ENCODE measurements at places on chromosomes 4 and X.

DNA sequence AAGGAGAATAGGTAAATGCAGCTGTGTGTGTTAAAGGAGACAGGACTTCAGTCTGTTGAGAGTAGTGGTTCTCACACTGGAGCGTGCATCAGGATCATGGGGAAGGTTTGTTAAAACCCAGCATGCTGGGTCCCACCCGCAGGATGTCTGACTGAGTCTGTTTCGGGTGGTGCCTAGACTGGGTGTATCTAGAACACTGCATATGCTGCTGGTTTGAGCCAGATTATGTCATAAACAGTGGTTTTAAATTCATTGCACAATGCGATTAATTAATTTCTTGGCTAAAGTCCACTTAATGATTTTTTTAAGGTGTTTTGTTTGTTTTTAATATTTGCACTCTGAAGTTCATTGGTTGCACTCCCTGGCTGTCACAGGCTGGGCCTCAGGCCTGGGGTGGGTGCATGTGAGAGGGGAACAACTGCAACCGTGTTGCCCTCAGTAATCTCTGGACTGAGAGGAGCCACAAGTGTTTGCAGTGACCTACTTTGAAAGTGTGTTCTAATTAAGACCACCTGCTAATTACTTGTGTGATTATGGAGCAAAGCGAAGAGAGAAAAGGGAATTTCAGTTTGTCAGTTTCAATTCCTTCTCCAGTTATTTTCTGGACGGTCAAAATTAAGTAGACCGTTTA is 8.3 kb downstream of the HCCS start:
- no peak for DNase-seq

DNA sequence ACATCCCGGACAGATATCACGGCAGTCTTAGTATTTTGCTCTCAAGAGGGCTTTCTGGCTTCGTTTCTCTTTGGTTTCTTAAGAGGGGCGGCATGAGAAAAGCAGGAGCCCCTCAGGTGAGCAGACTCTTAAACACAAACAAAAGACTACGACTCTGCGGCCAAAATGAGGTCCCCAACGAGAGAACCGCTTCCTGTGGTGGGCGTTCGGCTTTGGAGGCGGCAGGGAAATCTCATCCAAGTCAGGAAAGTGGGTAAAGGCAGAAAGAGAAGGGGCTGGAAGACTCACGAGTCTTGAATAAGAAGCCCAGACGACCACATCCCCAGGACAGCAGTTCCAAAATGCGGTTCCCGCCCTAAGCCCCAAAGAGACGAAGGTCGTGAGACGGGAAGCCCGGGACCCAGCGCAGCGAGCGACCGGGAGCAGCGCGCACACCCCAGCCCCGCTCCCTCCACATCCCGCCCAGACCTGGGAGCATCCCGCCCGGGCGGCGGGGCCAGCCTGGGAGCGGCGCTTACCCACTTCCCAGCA is 409 bp downstream of the UGDH start:
- no peak for DNase-seq

DNA sequence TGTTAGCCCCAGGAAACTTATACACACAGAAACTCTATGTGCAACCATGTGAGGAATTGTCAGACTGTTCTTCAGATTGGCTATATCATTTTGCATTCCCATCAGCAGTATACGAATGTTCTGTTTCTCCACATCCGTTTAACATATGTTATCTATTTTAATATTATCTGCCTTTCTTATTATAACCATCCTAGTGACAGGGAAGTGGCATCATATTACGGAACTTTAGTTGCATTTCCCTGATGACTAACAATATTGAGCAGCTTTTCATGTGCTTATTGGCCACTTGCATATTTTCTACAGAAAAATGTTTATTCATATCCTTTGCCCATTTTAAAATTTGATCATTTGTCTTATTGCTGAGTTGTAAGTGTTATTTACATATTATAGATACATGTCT is 36.5 kb upstream of the IL15 start:
- no peak for DNase-seq

DNA sequence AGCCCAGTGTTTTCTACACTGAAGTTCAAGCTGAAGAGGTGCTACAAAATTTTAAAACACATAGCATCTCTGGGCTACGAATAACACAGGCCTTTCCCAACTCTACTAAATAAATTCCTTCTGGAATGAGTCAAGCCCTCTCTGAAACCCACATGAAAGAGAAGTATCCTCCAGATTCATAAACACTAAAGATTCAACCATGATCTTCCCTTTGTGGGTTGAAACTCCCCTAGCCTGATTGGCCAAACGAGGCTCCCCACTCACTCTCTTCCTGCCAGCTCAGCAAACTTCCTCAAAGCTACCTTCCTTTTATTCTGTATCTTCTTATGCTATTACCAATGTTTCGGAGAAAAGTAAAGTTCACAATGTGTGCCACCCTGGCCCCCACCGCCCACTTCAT is 95.4 kb downstream of the NKX6-1 start:
- no peak for DNase-seq

- no peak for DNase-seq
Observed at GRCh38 chr4:169758401-169758962, 738 bp upstream of the HPF1 start.

DNA sequence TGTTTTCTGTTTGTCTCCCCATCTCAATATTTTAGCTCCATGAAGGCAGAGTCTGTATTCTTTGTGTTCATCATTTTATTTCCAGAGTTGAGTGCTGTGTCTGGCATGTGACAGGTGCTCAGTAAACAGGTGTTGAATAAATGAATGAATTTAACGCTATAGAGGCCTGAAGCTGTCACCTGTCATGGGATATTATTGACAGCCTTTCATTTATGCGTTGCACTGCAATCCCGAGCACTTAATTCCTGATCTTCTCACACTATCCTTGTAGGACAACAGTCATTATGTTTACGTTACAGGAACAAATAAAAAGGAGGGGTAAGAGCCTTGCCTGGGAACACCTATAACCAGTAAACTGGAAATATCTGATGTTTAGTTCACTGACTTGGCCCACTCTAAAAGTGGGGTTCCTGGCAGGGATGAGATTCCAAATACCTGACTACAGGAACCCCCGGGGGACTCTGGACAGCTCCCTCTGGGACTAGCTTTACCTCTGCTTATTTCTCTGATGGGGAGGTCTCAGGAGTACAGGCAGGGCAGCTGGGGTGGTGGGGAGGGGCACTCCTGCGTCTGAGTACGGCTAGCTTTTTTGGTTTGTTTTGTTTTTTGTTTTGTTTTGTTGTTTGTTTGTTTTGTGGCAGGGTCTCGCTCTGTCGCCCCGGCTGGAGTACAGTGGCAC is 36.6 kb downstream of the SEL1L3 start:
- no peak for DNase-seq
